H4 (cell line): ENCODE measurements at places on chromosomes 16 and 17.

GRCh38 chr17:74126179-74126900, 77.1 kb upstream of the RPL38 start:
- no peak for DNase-seq

DNA sequence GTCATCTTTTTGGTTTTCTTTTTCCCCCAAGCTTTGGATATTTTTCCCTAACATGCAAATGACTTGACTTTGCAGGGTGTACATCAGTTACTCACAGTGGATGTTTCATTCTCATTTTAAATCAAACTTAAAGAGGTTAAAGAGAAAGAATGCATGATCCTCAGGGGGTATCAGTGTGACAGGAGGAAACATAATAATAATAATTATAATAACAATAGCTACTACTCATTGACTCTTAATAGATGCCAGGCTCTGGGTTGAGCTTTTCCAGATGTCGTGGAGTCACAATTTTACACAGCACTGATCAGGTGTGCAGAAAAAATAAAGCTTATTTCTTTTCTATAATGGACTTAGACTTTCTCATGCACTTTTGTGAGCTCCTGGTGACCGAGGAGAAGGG, 157.2 kb upstream of the CACNG3 start:
- no peak for DNase-seq

DNA sequence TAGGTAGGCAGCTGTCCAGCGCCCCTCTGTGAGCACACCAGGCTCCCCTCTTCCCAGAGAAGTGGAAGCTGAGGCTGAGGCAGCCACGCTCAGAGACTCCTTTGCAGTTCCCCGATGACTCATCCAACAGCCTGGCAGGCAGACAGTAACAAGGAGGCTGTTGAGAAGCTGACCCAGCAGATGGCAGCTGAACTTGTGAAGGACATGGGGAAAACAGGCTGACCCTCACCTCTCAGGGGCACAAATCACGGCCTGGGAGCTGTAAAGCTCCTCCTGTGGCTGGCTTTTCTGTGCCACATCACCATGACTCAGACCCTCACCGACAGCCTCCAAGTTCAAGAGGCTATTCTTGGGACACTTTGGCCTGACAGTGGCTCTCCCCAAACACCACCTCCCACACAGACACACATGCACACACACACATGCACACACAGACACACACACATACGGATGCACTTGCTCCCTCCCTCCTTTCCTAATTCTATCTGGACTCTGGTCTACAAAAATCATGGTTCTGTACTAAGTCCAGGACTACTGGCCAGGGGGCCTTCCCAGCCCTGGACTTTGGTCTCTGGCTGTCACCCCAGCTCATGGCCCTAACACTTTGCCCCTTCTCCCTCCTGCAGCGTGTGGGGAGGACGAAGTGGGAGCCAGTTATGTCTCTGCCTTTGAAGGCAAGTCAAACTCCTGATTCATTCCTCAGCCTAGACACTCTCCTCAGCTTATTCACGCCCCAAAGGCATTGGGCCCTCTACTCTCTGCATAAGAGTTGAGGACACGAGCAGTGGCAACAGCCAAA, 23.2 kb downstream of the MAP3K14 start:
- DNase-seq: peak; percentile 92

GRCh38 chr17:82244413-82245133, 15.7 kb downstream of the SLC16A3 start:
- DNase-seq: no peak

DNA sequence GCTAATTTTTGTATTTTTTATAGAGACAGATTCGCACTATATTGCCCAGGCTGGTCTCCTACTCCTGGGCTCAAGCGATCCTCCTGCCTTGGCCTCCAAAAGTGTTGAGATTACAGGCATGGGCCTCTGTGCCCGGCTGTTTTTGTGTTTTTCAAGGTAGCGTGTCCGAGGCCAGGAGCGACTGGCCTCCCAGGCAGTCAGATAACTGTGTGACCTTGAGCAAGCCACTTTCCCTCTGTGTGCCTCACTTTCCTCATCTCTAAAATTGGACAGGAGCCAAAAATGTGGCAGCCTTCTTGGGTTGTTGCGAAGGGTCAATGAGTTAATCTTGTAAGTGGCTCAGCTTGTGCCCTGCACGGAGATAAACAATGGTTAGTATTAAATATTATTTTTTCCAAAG, 2.4 kb downstream of the ABCC1 start:
- DNase-seq: no peak

- DNase-seq: no peak
Measured at GRCh38 chr17:10089196-10089804, 109.1 kb downstream of the GAS7 start.

- DNase-seq: no peak
Measured at GRCh38 chr16:50574745-50575136, 26.5 kb downstream of the NKD1 start.

- DNase-seq: no peak
Measured at GRCh38 chr16:7303660-7304200, 28.9 kb upstream of the RBFOX1 start.

DNA sequence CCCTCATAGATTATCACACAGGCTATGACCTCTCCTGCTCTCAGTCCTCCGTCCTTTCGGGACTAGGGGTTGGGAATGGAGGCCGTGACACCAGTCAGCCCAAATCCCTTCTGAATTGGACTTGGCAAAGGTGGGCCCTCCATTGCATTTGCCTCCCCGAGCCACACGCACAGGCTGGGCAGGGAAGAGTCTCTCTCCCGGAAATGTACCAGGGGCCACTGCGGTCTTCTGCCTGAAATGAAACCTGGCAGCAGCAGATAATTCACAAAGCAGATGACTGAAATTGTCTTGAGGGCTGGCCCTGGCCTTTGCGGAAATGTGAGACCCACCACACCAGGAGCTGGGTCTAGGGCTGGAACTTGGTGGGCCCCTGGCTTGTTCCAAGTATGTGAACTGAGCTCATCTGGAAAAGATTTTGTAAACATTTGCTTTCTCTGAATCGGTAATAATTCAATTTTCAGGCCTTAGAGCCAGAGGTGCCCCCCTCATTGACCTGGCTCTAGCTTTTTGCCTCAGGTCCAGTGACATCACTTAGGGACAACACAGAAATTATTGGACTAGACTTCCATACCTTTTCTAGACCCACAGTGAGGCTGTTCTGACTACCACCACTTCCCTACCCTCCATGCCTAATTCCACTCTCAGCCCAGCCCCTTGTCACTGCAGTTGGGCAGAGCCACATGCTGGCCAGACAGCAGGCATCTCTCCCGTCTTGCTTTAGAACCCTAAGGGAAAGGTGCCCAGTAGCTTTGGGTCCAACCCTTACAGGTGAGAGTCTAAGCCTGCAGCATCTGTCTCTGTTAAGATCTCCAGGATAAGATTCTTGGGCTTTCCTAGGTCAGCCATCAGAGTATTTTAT, 75.2 kb downstream of the CCDC182 start:
- no peak for DNase-seq

DNA sequence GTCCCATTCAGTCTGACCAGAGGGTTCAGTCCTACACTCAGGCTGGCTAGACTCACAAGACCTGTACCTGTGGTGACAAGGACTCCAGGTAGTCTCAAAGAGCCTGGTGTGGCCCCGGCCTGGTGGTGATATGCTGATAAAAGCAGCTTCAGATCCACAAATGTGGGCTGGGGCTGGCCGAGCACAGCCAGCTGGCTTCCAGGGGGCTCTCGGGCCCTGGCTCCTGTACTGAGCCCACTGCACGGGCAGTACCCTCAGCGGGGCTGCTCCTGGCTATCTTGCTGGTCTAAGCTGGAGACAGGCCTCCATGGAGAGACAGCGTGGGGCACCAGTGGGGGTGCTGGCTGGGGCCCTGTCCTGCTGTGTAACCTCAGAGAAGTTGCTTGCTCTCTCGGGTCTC, 4.3 kb downstream of the SMIM5 start:
- no peak for DNase-seq

- no peak for DNase-seq
Measured at GRCh38 chr17:57750895-57751294, 5.8 kb upstream of the CCDC182 start.

GRCh38 chr17:45814622-45815606, 29.8 kb upstream of the SPPL2C start:
- no peak for DNase-seq

- DNase-seq: peak; percentile 53
Measured at GRCh38 chr17:40075201-40075941, 12.6 kb downstream of the THRA start.

DNA sequence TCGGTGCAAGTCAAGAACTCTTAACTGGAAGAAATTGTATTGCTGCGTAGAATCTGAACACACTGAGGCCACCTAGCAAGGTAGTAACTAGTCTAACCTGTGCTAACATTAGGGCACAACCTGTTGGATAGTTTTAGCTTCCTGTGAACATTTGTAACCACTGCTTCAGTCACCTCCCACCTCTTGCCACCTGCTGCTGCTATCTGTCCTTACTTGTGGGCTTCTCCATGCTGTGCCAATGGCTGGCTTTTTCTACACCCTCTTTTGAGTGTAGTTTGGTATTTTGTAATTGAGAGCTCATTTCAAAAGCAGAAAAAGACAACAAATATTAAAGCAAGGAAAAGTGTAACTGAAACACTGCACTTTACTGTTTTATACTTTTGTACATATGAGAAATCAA, 7.7 kb upstream of the RASL10B start:
- DNase-seq: no peak

DNA sequence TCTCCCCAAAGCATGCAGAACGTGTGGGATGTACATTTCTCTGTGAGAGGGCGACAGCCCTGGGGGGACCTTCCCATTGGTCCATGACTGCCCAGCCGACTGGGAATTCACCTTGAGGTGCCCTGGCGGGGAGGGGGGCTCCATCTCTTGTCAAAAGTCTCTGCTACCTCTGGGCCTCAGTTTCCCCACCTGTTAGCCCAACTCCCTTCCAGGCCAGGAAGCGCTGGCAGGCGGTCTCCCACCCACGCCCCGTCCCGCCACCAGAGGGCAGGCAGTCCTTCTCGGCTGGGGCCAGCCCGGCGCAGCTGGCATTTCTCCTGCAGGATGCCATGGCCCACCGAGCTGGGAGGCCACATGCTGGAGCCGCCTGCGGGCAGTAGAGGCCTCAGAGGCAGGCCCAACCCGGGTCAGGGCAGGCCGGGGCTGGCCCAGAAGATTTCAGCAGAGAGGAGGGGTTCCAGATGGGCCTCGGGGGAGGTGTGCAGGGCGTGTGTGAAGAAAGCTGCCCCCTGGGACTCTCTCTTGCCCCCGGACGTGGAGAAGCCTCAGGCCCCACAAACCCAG, 16.6 kb downstream of the CD7 start:
- DNase-seq: peak; percentile 79

- no peak for DNase-seq
Measured at GRCh38 chr16:75097941-75098901, 18.4 kb downstream of the LDHD start.

- no peak for DNase-seq
Measured at GRCh38 chr16:27379919-27380318, 22.1 kb upstream of the IL21R start.

- DNase-seq: no peak
Measured at GRCh38 chr17:4188076-4188475, 45.1 kb downstream of the CYB5D2 start.

GRCh38 chr16:22126037-22126558, 33.8 kb downstream of the VWA3A start:
- DNase-seq: no peak

DNA sequence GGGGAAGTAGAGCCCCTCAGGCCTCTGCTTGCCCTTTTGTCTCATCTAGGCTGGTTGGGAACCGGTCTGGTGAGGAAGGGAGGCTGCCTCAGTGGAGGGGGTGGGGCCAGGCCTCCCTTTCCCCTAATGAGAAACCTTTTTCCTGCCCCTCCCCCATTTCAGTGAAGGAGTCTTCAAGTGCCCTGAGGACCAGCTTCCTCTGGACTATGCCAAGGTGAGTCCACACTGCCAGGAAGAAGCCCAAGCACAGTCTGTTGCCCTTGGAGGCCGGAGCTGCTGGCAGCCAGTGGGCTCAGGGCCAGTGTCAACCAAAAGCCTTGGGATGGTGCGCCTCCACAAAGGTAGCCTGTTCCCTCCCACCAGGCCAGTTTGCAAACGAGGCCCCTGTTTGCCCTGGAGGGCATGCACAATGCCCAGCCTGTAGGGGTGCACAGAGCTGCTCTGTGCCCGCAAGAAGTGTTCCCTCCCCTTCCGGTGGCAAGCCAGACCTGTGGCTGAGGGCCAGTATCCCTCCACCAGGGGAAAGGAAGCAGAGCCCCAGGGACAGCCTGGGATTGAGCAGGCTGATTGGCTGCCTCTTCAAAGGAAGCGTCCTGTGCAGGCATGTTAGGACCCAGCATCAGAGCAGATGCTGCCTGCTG, 3.4 kb downstream of the TRAF4 start:
- DNase-seq: no peak

- DNase-seq: peak; percentile 94
Measured at GRCh38 chr17:58679263-58680037, 12.4 kb downstream of the TEX14 start.

DNA sequence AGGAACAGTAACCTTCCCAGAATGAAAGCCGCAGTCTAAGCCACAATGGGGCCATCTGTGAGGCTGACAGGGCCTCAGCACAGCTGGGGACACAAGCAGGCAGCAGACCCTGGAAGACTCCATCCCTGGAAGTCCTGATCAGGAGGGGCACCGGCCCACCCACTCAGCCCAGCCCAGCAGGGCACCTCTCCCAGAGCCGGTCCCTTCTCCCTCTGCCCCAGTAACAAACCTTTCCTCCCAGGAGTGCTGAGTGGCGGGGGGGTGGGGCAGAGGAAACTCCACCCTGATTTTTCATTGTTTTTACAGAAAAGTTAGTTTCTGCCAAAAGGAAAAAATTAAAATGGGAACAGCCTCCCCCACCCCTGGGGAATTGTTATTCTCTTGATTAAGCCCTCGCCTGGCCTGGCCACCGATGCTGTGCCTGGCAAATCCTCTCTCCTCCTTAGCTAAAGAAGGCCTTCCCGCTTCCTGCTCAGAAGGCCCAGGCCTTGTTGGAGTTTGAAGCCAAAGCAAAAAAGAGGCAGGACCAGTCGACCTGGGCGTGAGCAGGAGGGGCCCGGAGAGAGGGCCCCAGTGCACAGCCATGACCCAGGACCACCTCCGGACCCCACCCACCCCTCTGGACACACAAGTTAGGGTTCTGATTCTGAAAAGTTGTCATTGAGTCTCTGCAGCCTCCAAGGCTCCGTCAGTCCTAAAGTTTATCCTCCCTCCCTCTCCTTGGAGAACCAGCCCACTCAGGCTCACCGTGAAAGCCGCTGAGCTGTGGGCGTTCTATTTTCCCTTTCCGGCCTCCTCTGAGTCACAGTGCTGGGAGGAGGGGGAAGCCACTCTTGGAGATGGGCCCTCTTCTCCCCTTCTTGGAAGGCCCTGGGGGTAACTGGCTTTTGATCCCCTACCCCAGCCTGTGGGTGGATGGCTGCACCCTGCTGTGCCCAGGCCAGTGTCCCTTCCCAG, 128.4 kb upstream of the TNRC6C start:
- DNase-seq: peak; percentile 70

- no peak for DNase-seq
Measured at GRCh38 chr17:66910651-66911285, 53.7 kb upstream of the CACNG4 start.

- no peak for DNase-seq
Measured at GRCh38 chr17:6098050-6098822, 28.1 kb downstream of the WSCD1 start.

- DNase-seq: no peak
Measured at GRCh38 chr17:42253578-42253977, 22.6 kb downstream of the STAT5B start.

- DNase-seq: no peak
Measured at GRCh38 chr17:68820825-68821481, 134.2 kb downstream of the ABCA8 start.

GRCh38 chr16:29807426-29808218, 1.3 kb downstream of the MAZ start:
- DNase-seq: peak; percentile 86
